Iris pigment epithelial cell (primary cell): ENCODE measurements at places on chromosomes 5 and 9.
A peak's percentile ranks its signal among the peaks of the same experiment; 100 is the strongest.

- no peak for DNase-seq
Measured at GRCh38 chr9:17761984-17762676, 183.3 kb downstream of the SH3GL2 start.

- DNase-seq = no peak
Measured at GRCh38 chr5:33244441-33245150, 196.2 kb upstream of the TARS1 start.

DNA sequence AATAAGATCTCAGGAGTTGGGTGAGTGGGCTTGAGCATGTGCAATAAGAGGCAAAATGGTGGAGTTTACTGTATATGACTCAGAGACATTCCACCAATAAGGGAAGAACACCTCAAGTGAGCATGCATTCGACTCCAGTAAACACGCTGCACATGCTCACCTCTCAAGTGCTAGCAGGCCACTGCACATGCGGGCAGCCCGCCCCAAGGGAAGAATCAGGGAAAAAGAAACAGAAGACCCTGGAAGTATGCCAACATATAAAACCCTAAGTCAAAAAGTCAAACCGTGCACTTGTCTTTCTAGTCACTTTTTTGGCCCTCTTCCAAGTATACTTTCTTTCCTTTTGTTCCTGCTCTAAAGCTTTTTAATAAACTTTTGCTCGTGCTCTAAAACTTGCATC is 245.3 kb upstream of the RASA1 start:
- DNase-seq = no peak

GRCh38 chr9:9631284-9631683 is 981.5 kb downstream of the PTPRD start:
- peak; percentile 2 for DNase-seq

DNA sequence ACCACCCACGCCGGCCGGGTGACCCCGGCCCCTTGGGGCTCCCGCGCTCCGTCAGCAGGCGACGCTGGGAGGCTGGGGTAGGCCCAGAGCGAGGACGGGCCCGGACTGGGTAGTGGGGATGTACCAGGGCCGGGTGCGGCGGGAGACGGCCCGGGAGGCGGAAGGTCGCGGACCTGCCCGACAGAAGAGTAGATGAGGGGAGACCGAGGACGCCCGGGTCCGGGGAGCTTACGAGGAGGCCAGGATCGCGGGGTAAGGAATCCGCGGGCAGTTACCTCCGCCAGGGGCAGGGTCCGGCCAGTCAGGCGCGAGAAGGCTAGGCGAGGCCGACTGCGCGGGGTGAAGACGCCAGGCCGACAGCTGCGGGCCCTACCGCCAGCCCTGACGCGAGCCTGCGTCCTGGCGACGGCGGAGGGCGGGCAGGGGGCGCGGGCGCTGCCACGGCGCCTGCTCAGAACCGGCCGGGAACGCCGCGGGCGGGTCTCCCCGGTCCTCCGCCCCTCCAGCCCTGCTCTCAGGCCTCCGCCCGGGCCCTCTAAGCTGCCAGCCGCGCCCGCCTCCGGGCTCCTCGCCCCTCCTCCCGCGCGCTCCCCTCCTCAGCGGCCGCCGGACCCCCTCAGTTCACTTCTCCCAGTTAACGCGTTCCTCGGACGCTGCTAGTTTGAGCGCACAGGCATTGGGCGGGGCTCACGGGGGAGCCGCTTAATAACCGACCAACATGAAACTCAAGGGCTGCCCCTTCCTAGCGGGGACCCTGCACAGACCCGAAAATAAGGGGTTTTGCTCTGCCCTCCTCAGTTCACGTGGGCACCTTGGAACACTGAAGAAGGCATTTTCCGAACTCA is at the start of gene CPLANE1:
Gene CPLANE1 (minus strand): TSS at position 407 of the 845 bp plus-strand sequence. CDS start 1,678 bp downstream, outside the sequence.
- peak; percentile 79 for DNase-seq

DNA sequence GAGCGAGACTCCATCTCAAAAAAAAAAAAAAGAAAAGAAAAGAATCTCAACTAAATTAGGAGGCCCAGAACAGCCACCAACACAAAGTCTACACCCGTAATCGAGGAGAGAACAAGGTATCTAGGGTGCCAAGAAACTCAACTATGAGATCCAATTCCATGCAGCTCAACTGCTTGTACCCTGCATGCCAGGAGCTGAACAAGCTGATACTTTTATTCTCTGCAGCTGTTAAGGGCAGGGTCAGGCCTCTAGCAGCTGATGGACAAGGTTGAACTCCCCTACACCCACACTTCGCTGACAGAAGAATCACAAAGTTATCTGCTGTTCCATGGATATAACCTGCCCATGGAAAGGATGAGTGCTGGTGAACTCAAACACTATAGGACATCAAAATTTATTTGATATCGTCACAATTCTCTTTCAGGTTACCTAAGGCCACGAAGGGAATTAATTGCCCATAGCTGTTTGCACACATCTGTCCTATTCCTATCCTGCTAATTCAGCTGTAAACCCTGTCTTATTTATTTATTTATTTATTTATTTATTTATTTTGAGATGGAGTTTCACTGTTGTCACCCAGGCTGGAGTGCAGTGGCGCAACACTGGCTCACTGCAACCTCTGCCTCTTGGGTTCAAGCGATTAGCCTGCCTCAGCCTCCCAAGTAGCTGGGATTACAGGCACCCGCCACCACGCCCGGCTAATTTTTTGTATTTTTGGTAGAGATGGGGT is 20.7 kb downstream of the UBAP2 start:
- no peak for DNase-seq

DNA sequence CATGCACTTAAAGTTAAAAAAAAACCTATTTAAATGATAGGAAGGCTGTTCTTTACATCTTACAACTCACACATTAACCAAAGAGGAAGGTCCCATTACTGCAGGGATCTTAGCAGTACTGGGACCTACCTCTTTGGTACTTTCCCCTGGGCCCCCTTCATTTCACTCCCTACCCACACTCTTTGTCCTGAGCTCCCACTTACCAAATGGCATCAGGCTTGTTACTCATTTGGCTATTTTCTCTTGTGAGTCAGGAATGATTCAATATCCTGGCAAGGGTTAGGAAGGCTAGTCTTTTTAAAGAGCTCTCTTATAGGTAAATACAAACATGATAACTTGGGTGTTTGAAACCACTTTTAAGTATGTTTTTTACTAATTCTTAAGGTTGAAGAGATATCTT is 117.4 kb upstream of the ELL2 start:
- DNase-seq = peak; percentile 95

DNA sequence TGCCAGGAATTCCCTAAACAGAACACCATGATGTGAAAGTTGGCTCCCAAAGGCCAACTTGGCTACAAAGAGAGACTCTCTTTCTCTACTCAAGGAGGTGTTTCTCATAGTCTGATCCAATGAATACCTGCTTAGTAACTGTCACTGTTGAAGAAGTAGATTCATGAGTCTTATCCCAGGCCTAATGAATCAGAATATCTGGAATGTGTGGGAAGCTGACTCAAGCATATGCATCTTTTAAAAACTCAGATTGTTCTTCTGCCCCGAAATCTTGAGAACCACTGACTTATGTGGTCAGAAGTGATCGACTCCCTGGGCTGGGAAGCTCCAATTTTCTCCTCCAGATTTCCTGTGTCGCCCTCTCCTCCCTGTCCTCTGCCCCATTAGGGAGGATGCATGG is 345.6 kb downstream of the PLK2 start:
- peak; percentile 80 for DNase-seq

DNA sequence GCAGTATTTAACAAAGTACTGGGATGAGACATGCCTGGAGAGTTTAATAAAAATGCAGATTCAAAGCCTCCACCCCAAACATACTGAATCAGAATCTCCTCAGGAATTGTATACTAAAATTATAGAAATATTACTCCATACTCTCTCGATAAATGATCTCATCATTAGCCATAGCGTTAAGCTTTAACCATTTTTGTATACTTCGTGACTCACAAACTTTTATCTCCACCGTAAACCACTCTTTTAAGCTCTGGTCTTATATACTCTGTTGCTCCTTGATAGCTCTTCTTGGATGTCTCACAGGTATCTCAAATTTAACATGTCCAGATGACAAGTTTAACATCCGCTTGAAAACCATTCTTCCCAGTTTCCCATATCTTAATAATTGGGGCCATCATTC is 327.8 kb downstream of the ADGRV1 start:
- DNase-seq = peak; percentile 27

GRCh38 chr5:10145923-10146401 is 103.7 kb downstream of the ATPSCKMT start:
- peak; percentile 59 for DNase-seq

GRCh38 chr9:35741740-35742139 is 7.3 kb downstream of the GBA2 start:
- no peak for DNase-seq

- peak; percentile 17 for DNase-seq
Measured at GRCh38 chr5:95027151-95027721, 257.7 kb downstream of the MCTP1 start.

GRCh38 chr5:76715736-76716455 is at the start of gene F2R:
Gene F2R, plus strand, starts transcription at chr5:76716126. Its CDS starts 182 bp downstream, at chr5:76716308.
- peak; percentile 55 for DNase-seq

GRCh38 chr5:103674739-103675138 is 112.2 kb upstream of the NUDT12 start:
- DNase-seq = peak; percentile 13

- DNase-seq = no peak
Measured at GRCh38 chr5:112787896-112788295, 50.2 kb downstream of the APC start.

GRCh38 chr9:131697097-131697496 is 42.8 kb downstream of the RAPGEF1 start:
- peak; percentile 50 for DNase-seq

DNA sequence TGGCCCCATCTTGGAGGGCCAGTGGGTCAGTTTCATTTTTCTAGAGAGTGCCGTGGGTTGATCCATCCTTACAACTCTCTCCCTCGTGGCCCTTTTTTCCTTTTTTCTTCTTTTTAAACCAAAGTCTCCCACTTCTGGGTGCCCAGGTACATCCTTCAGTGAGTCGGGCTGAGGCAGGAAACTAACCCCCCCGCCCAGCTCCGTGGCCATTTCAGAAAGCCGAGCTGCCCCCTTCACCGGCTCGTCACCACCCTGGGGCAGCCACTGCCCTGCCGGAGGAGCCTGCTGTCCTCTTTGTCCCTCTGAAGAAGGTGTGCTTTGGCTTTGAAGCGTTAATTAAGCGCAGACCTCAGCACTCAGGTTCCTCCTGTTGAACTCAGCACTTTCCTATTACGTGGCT is 5.2 kb downstream of the CFAP77 start:
- DNase-seq = no peak

DNA sequence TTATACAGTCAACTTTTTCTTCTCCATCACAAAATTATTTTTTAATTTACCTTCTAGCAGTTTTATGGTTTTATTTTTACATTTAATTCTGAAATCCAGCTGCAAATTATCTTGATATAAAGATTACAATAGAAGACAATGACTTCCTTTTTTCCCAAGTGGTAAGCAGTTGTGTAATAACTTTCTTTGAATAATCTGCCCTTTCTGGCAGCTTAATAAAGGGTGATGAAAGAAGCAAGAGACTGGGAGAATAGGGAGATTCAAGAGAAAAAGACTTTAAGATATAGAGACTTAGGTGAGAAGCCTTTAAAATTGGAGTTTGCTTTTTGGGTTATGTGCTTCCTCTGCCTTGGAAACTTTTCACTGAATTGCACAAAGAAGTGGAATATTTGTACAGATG is 100.4 kb upstream of the FREM1 start:
- no peak for DNase-seq

DNA sequence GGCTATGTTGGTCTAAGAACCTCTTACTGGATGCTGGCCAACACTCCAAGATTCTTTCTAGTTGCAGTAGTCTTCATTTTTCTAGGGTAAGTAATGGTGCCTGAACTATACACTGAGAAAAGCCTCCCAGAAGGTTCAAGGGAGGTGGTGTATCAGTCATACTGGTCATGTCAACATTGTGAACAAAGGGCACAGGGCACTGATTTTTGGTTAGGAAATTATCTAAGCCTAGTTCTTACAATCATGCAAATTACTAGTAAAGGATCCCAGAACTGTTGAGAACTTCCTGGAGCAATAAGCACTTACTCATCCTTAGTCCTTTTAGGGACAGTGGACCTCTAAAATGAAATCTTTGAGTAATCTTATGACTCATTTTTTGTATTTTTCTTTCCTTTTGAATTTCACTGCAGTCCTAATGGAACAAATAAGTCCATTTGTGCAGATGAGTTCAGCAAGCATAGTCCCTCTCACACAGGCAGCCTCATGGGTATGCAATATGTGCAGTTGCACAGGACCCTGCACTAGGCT is 21.1 kb upstream of the CDC42SE2 start:
- peak; percentile 92 for DNase-seq

DNA sequence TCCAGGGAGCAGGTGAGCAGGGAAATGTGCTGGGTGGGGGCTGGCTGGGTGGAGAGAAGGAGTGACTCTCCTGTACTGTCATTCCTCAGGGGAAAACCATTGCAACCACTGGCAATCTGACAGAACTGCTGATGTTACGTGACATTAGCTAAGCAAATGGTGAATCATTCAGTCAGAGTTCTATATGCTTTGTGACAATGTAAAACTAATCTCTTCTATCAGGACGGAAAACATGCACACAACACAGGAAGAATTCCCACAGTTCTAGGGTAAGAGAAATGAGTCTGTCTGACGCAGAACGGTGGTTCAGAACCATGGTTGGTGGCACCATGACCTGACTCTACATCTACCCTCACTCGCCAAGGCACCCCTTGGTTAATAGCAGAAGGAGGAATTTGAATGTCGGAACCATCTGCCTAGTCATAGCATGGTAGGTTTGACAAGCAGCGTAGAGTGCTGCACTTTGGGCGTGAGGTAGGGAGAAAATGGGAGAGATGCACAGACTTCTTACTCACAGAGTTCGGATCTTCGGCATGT is 243.6 kb upstream of the PANK3 start:
- no peak for DNase-seq

- DNase-seq = peak; percentile 20
Measured at GRCh38 chr9:116656977-116657376, 30.1 kb upstream of the TRIM32 start.

GRCh38 chr5:177997319-177997670 is 1.3 kb upstream of the PROP1 start:
- no peak for DNase-seq

DNA sequence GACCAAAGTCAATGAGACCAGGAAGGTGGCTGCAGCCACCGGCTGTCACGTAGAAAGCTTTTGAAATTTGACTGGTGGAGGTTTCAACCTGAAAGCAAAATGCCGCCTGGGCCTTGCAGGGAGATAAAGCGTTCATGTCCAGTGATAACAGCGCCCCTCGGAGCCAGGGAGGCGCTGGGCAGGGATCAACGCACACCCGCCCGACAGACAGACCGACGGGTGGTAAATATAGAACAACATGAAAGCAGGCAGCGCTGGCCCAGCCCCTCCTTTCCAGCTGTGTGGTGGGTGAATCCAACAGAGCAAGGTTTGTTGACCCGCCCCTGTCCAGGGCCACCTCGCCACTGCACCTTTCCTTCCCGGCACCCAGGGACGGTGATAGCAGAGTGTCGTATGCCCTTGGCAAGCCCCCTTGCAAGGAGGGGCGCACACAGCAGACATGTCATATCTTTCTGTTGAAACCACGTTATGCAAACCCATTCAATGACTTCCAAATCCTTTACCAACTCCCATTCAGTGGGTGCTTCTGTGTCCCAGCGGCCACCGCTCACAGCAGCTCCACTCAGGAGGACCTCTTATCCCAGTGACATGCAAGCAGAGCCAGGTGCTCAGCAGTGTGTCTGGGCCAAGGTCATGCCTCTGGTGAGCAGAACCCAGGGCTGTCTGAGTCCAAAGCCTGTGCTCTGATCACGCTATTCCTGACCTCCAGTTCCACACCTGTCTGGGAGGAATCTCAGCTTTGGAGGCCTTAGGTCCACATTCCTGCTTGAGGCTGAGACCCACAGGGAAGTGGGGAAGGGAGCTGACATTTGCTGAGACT is 38.7 kb downstream of the NKX2-5 start:
- no peak for DNase-seq

GRCh38 chr5:12399868-12400267 is 495.6 kb upstream of the CTNND2 start:
- no peak for DNase-seq
